Fibroblast of villous mesenchyme (primary cell): ENCODE measurements at places on chromosomes 4 and X. TPM values are rescaled to one million over a fixed set of nuclear protein-coding genes. Genes with fewer than 3 reads are reported as not detected.
A peak's percentile ranks its signal among the peaks of the same experiment; 100 is the strongest.

The APLN gene
- under 0.01 TPM in 2 replicates for total RNA-seq

The HSFX2 gene
- total RNA-seq, result 0.86 TPM in 1 of 2 replicates, not detected in the other

The TEX13B gene
- not detected in 2 replicates for total RNA-seq

The SPARCL1 gene
- under 0.01 TPM in 1 of 2 replicates, not detected in the other for total RNA-seq

The SATL1 gene
- under 0.01 TPM in 1 of 2 replicates, not detected in the other for total RNA-seq

The ZRSR2 gene
- total RNA-seq, result 4.8 and 5.6 TPM in 2 replicates

The CFAP47 gene
- total RNA-seq, result not detected in 2 replicates

The MAB21L2 gene
- under 0.01 TPM in 2 replicates for total RNA-seq

The TACR3 gene
- total RNA-seq, result not detected in 2 replicates

The TBX22 gene
- not detected in 2 replicates for total RNA-seq

GRCh38 chr4:88447371-88448095 is 9.4 kb upstream of the HERC5 start:
- no peak for DNase-seq

- DNase-seq, result no peak
These were observed 18.2 kb upstream of the NKRF start for GRCh38 chrX:119624417-119624816.

DNA sequence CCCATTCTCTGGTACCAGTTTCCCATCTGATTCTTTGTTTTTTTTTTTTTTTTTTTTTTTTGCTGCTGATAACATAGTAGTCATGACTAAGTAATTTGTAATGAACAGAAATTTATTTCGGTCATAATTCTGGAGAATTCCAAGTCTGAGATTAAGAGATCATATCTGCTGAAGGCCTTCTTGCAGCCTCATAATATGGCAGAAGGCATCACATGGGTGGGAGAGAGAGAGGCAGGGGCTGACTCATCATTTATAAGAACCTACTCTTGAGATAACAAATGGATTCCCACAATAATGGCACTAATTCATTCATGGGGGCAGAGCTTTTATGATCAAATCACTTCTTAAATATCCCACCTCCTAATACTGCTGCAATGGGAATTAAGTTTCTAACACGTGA is 1034.3 kb downstream of the STIM2 start:
- no peak for DNase-seq

DNA sequence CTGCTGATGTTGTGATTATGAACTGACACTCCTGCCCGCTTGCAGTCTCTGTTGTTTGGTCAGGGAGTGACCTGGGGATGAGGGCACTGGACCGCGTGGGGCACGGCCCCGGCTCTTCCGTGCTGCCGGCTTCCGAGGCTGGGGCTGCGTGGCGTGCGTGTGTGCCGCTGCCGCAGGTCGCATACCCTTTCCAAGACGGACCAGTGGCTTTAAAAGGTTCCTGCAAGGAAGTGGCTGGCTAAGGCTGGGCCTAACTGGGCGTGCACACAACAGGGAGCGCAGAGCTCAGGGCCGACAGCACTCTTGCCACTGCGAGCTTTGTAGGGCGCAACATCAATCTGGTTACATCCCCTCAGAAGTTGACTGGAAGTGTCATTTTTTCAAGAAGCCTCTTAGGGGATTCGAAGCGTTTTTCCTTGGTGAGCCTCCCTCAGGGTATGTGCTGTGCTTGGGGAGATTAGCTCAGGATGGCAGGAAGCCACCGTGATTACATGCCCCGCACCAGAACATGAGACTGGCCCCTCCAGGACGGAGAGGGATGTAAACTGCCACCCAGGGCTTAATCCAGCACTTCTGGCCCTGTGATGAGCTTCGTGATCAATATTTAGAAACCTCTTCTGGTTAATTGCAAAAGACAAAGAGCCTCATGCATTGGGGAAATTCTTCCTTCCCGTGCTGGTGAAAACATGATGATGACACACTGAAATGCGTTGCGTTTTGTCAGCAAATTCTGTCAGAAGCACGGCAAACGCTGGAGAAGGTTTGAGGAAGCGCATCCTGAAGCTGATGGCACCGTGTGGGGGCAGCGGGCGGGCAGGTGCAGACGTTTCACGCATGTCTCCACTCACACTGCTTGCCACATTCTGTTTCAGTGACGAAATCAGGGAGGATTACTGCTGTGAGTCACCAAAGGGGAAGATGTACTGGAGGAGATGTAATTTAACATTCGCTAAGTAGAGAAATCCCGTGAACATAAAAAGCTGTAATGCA is 11.1 kb downstream of the MAEA start:
- DNase-seq, result peak; percentile 95

DNA sequence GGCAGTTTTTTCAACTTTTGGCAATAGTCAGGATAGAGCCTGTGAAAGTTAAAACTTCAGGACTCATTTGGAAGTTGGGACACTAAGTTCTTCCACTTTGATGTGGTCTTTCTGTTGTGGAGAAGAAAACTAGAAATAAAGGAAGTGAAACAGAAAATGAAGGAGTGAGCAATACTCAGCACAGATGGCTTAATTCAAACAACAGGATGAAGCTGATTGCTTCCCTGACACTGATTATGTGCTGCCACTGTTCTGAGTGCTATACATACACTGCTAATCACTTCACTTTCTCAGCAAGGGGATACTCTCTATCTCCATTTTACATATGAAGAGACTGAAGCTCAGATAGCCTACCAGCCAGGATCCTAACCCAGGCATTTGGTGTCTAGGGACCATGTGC is 235.1 kb upstream of the CPEB2 start:
- DNase-seq, result no peak

GRCh38 chr4:6886886-6887285 is 22.7 kb upstream of the TBC1D14 start:
- no peak for DNase-seq

DNA sequence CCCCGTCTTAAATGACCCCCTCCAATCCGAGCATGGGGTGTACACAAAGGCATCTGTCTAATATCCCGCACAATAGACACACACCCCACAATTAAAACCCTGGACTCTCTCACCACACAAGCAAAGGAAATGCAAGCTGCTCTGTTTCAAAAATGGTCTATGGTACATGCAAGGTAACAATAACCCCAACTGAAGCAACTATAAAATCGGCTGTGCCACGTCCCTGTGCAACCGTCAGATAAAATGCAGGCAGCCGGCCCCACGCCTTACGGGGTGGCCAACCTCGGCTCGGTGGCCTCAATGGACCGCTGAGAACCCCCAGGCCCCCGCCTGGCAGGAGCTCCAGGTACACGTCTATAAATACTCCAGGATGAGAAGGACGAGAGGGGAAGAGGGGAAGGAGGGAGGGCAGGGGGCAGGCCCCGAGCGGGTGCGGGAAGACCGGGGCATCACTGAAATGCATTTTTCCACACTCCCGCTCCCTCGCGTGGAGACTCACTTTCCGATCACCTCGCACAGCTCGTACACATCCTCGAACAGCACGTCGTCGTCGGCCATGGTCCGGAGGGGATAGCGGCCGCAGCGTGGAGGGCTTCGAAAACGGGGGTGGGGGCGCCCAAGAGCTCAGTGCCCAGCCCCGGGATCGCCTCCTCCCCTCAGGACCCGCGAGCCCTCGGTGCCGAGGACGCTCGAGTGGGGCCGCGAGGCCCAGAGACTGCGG is 763 bp downstream of the CASK start:
- peak; percentile 13 for DNase-seq

DNA sequence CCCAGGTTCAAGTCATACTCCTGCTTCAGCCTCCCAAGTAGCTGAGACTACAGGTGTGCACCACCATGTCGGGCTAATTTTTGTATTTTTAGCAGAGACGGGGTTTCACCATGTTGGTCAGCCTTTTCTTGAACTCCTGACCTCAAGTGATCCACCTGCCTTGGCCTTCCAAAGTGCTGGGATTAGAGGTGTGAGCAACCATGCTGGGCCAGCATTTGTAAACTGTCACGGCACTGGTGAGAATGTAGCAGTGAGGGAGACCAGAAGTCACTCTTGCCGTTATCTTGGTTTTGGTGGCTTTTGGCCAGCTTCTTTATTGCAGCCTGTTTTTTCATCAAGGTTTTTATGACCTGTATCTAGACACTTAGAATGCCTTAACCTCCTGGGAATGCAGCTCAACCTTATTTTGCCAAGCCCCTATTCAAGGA is 22.4 kb downstream of the PCDH18 start:
- DNase-seq, result peak; percentile 71

DNA sequence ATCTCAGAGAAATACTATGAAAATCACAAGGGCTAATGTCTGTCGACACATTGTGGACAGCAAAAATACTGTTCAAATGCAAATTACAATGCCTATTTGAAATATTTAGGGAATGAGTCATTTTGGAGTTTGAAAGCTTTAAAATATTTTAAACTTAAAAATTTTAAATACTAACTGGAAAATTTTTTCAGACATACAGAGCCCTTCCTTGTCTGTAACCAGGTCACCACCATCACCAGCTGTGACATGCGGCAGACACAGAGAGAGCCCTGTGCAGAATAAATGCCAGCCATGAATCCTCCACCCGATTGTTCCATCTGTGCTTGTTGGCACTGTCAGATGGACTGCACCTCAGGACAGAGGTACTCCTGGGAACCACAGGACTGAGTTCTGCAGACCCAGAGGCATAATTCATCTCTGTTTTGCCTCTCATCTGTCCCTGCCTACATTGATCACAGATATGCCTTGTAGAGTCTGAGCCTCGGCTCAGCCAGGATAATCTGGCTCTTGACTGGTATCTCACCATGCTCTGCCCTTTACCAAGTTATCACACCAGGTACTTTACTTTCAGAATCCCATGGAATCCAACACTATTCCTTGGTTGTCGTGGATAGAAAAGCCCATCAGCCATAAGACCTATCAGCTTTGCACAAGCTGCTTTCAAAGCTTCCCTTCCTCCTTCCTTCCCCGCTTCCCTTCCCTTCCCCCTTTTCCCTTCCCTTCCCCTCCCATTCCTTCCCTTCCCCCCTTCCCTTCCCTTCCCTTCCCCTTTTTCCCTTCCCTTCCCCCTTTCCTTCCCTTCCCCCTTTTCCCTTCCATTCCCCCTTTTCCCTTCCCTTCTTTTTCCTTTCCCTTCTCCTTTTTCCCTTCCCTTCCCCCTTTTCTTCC is 67.2 kb downstream of the TBC1D9 start:
- DNase-seq, result no peak

DNA sequence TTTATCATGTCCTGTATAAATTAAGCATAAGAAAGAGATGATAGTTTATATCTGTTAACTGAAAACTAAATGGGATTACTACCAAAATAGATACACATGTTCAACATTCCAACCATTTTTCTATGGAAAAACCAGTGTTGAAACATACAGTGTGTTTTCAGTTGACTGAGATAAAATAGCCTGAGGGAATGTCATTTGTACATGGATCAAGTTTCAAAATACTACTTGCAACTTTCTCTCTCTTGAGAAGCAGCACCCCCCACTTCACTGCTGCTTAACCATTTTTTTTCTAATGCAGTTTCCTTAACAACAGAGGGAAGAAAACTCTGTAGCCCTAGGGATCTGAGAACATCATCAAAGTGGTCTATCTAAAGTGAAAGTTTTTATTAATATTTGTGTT is 70.8 kb downstream of the NPNT start:
- peak; percentile 80 for DNase-seq

DNA sequence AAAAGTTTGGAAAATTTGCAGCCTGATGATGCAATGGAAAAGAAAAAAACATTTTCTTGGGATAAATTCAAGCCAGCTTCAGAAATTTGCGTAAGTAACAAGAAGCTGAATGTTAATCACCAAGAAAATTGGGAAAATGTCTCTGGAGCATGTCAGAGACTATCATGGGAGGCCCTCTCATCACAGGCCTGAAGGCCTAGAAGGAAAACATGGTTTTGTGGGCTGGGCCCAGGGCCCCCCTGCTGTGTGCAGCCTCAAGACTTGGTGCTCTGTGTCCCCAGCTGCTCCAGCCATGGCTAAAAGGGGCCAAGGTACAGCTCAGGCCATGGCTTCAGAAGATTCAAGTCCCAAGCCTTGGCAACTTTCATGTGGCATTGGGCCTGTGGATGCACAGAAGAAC is 1049.8 kb upstream of the GRIA3 start:
- DNase-seq, result peak; percentile 15

GRCh38 chr4:38157592-38157991 is 197.4 kb downstream of the PTTG2 start:
- no peak for DNase-seq

GRCh38 chrX:45716750-45717149 is 516.1 kb upstream of the DIPK2B start:
- DNase-seq, result peak; percentile 30

DNA sequence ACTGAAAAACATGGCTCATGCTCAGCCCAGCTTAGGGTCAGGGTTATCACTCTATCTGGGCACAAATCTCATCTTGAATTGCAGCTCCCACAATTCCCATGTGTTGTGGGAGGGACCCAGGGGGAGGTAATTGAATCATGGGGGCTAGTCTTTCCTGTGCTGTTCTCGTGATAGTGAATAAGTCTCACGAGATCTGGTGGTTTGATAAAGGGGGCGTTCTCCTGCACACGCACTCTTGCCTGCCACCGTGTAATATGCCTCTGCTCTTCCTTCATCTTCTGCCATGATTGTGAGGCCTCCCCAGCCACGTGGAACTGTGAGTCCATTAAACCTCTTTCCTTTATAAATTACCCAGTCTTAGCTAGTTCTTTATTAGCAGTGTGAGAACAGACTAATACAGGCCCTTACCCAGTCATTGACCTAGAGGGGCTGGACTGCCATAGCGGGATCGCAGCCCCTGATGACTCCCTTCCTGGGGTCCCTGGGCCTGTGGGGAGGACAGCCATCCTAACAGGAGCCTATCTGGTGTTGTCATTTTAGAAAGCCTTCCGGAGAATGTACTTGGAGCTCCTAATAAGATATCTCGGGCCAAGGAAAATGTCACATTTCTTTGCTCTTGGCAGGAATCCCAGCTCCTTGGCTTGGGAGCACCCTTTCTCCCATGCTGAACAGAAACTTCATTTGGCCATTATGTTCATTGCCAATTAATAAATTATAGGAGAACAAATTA is 112.6 kb downstream of the PHKA2 start:
- DNase-seq, result peak; percentile 7

DNA sequence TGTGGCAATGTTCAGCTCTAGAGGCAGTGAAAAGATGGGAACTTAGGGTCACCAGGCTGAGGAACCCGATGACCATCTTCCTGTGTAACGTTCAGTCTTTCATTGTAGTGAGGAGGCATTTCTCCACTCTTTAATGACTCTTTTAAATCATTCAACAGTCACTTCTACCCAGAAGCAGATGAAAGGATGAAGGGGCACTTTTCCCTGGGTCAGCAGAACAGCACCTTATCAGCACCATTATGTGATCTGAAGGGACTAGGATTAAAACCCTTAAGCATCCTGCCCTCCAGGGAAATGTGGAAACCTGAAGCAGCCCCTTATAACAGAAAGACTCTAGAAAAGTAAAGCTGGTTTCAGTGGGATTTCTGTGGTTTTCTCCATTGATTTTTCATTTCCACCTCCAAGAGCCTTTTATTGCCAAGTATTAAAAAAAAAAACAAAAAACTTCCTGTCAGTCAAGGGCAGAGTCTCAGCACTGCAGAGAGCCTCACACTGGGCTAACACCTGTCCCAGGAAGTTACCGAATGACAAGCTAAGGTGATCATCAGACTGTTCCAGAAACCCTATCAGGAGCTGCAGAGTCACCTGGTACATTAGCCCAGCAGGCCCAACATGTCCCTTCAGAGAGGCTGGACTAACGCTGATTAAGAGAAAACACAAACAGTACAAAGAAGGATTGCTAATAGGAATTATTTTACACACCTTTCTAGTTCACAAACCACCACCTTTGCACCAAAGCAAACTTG is 185.9 kb downstream of the SHROOM3 start:
- DNase-seq, result no peak

GRCh38 chr4:146582864-146583263 is 55.8 kb upstream of the POU4F2 start:
- DNase-seq, result no peak
